Fibroblast of skin of back (primary cell): ENCODE measurements at places on chromosomes 2 and 18.
A peak's percentile ranks its signal among the peaks of the same experiment; 100 is the strongest.

DNA sequence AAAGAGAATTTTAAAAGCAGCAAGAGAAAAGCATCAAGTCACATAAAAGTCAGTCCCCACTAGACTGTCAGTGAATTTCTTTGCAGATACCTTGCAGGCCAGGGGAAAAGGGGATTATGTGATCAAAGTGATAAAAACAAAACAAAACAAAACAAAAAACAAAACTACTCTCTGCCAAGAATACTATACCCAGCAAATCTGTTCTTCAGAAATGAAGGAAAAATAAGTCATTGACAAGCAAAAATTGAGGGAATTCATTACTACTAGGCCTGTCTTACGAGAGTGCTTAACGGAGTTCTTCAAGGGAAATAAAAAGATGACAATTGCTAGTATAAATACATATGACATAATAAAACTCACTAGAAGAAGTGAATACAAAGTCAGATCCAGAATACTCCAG, 245.5 kb upstream of the CHST9 start:
- DNase-seq = no peak

- peak; percentile 99 for DNase-seq
Observed at GRCh38 chr2:37711308-37711731, 39.9 kb upstream of the CDC42EP3 start.

GRCh38 chr2:173715441-173715840, 249.7 kb downstream of the SP3 start:
- DNase-seq = no peak

DNA sequence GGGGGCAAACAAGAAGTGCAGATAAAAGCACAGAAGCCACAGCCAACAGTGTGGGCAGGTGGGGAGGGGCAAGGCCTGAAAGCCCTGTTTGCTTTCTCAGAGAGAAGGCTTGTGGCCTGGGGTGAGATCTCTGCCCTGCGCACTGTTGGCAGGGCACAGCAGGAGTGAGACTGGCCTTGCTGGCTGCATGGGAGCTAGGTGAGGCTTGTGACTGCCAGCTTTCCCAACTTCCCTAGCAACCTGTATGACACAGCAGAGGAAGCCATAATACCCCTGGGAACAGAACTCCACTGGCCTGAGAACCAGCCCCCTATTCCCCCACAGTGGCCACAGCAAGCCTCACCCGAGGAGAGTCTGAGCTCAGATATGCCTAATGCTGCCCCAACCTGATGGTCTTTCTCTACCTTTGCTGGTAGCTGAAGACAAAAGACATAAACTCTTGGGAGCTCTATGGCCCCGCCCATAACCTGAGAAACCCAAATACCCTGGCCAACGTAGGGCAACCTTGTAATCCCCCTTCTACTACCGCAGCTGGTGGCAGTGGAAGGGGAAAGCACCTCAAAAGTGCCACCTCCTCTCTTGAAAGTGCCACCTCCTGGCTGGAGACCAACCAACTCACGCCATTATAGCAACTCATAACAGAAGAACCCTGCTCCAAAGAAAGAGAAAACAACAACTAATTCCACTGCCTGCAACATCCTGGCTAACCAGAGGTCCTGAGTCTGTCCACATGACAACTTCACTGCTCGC, 44.4 kb downstream of the LCT start:
- no peak for DNase-seq

DNA sequence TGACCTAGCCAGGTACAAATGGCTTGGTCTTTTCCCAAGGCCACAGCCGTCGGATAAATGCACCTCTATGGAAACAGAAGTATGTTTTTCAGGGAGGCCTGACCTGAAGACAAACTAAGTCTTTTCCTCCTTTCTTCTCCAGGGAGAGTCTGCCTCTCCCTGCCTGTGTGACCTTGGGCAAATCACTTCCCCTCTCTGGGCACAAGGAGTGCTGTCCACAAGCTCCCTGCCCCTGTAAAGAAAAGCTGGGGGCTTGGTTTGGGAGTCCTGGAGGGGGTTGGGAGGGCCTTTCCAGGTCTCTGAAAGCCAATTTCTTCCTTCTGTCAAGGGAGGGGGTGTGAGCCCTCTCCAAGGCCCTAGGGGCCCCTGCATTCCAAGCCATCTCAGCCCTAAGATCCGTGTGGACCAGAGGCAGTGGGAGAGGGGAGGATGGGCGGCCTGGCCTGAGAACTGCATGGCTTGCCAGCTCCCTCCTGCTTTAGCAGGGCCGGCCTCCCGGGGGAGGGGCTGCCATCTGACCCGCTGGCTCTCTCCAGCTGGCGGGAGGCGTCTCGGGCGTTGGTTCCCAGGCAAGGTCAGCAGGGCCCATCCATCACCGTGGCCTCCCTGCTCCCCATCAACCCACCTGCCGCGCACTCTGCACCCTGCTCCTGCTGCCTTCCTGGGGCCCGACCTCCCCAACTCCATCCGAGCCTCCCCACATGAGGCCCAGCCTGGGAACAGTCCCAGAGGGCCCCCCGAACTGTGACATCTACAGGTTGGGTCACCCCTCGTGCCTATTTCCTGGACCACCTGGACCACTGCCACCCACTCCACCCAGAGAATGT, 61.4 kb downstream of the SMAD7 start:
- DNase-seq = no peak
